ENCODE measurements at places on chromosomes 1 and 21.

- DNase-seq = no peak
These were observed 18.1 kb downstream of the NOS1AP start for GRCh38 chr1:162087574-162087973.

DNA sequence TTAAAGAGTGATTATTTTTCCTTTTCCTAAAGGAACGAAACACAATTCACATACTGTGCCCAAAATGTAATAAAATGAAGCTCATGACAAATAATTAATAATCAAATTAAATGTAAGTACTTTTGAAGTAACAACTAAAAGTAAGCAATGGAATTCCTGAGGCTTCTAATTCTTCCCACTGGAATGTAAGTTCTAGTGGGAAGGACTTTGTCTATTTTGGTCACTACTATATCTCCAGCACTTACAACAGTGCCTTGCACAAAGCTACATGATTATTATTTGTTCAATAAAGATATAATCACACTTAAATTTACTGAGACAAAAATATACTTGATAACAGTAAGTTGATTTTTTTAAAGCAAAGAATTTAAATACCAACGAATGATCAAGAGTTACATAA, 128.8 kb downstream of the COQ8A start:
- no peak for DNase-seq

DNA sequence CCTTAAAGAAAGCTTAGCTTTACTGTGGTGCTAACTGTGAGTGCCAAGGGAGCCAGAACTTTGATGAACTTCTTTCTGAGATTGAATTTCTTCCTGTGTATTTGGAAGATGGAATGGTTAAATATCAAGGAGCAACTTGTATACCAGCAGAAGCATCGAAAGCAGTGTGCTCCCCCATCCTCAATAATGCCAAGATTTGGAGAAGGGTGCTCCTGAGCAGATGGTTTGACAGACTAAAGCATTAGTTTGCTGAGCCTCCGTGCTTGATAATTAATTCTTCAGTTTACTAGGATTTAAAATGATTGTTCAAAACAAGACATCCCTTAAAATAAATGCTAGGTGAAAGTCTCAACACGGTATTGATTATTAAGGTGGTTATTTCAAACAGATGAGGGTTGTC, 42.4 kb upstream of the AKT3 start:
- DNase-seq = no peak

GRCh38 chr21:46598581-46599572, 6.0 kb downstream of the S100B start:
- no peak for DNase-seq

- DNase-seq = no peak
These were observed 70.8 kb downstream of the TIAM1 start for GRCh38 chr21:31273278-31273677.

DNA sequence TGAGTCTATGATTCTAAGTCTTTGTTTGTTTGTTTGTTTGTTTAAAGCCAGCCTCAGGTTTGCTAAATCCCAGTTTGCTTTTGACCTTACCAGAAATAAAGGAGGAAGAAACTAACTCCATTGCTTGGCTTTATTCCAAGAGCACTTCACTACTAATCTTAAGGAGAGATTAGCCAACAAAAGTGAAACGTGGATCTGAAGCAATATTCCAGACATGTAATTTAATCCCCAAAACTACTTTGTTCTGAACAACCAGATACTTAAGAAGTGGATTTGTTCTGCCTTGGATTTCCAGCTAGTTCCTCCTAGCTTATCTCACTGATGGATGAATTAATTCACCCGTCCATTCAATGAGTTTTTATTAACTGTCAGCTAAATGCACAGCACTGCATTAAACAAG, 15.9 kb upstream of the CEP350 start:
- no peak for DNase-seq
